ENCODE measurements at places on chromosomes 5 and 9. TPM values are rescaled to one million over a fixed set of nuclear protein-coding genes. Genes with fewer than 3 reads are reported as not detected.

Gene PFN3
- total RNA-seq = not detected

Gene PCDHGA9
- total RNA-seq = 3.9 TPM

Gene ARRDC1
- total RNA-seq = 7.8 TPM

DNA sequence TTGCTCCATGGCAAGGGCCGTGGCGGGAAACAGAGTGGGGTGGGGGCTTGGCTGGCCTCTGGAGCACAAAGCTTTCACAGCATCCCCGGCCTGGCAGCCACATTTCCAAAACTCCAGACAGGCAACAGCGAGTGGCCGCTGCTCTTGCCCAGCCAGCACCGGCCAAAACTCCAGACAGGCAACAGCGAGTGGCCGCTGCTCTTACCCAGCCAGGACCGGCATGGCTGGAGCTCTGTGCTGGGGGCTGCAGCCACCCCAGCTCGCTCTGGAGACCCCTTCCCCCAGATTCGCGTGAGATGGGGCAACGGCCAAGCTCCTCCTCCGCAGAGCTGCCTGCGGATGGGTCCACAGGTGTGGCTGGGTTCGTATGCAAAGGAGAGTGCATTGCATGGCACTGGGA, 98.5 kb downstream of the COL5A1 start:
- DNase-seq = no peak
- no peak overlapping the region for H3K4me3 ChIP-seq
- H3K4me1 ChIP-seq = peaks cover 4% of the 10 kb centered on the region
- H3K36me3 ChIP-seq = peaks cover 89% of the 10 kb centered on the region
- no peaks in the 10 kb centered on the region for H3K27me3 ChIP-seq

GRCh38 chr9:85527331-85528020, 214.3 kb downstream of the AGTPBP1 start:
- no peak overlapping the region for H3K27ac ChIP-seq
- H3K36me3 ChIP-seq = no peaks in the 10 kb centered on the region
- no peak for DNase-seq
- no peak overlapping the region for H3K4me3 ChIP-seq
- H3K27me3 ChIP-seq = no peaks in the 10 kb centered on the region

Data from IMR-90 (cell line).